ENCODE measurements at places on chromosomes 5 and 9. TPM values are rescaled to one million over a fixed set of nuclear protein-coding genes. Genes with fewer than 3 reads are reported as not detected.

- no peak for DNase-seq
These were observed 23.7 kb upstream of the OTULINL start for GRCh38 chr5:14557791-14558415.

- DNase-seq: no peak
These were observed 56.2 kb upstream of the EQTN start for GRCh38 chr9:27353166-27353473.

DNA sequence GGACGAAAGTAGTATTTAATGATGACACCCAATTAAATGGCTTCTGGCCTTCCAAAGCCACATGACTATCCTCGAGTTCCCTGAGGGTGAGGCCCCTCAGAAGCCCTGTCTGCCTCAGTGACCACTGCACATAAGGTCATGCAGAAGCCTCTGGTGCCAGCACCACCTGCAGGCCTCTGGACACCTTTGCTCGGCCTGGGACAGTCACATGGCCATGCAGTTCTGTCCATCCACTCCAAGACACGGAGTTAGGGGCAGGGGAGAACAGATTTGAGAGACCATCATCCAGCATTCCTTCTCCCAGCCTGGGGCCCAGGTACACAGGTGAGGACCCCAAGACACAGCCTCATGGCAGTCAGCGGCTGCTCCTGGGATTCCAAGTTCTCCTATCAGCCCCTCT, 145.0 kb downstream of the ROR2 start:
- DNase-seq: no peak

The IGIP gene
- 2.9 TPM for polyA plus RNA-seq
